ENCODE measurements at places on chromosomes 5 and 9. TPM values are rescaled to one million over a fixed set of nuclear protein-coding genes. Genes with fewer than 3 reads are reported as not detected.

Gene TUSC1
- total RNA-seq: 14.3 TPM

Gene GABRA1
- not detected for total RNA-seq

Gene ECSCR
- total RNA-seq: 23.3 TPM

GRCh38 chr5:13831351-13831750 is 113.1 kb downstream of the DNAH5 start:
- no peak for DNase-seq

DNA sequence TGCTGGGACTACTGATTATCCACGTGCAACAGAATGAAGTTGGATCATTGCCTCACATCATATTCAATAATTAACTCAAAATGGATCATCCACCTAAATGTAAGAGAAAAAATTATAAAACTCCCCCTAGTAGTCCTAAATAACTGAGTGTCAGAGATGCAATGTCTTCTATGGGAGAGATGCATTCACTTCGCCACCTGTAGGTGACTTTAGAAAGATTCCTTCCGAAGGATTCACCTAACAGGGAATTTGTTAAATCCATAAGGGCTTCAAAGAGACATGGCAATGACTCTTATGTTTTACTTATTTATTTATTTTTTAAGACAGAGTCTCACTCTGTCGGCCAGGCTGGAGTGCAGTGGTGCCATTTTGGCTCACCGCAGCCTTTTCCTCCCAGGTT is 526.0 kb downstream of the MTRR start:
- no peak for DNase-seq

- DNase-seq: no peak
These were observed 22.0 kb upstream of the RXRA start for GRCh38 chr9:134304261-134304660.

- no peak for DNase-seq
These were observed 237.8 kb upstream of the NFIL3 start for GRCh38 chr9:91661451-91661850.

DNA sequence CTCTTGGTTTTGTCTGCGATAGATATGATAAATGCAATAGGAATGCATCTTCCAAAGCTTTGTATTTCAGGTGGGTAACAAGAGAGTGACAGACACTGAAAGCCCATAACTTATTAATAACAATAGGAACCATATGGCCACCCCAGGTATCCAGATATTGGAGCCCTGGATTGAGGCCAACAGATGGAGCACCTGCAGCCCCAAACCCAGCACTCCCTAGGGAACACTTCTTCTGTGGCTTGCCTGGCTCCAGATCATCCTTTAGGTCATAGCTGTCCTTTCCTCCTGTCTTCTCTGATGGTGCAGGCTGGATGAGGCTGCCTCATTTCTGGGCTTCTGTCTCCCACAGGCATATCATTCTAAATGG is 5.0 kb upstream of the IL3 start:
- DNase-seq: no peak

GRCh38 chr5:130110328-130110727 is 206.1 kb downstream of the CHSY3 start:
- no peak for DNase-seq
